Activated naive CD4-positive, alpha-beta T cell treated with anti-CD3 and anti-CD28 coated beads, Interleukin-2, amount 10 ng/mL, durations not matched to agents 5 hours and 36 hours (primary cell): ENCODE measurements at places on chromosomes 1 and 21. TPM values are rescaled to one million over a fixed set of nuclear protein-coding genes. Genes with fewer than 3 reads are reported as not detected.

The MATN1 gene
- total RNA-seq, result not detected

The NPR1 gene
- total RNA-seq, result not detected

The SH2D5 gene
- total RNA-seq, result not detected

The TMEM81 gene
- 3.1 TPM for total RNA-seq

The PCAT6 gene
- total RNA-seq, result 0.79 TPM

The CIART gene
- total RNA-seq, result 3.0 TPM

The DIO1 gene
- not detected for total RNA-seq

The ORC1 gene
- total RNA-seq, result 21.6 TPM
